MM.1S (cell line): ENCODE measurements at places on chromosomes 4 and X.
A peak's percentile ranks its signal among the peaks of the same experiment; 100 is the strongest.

DNA sequence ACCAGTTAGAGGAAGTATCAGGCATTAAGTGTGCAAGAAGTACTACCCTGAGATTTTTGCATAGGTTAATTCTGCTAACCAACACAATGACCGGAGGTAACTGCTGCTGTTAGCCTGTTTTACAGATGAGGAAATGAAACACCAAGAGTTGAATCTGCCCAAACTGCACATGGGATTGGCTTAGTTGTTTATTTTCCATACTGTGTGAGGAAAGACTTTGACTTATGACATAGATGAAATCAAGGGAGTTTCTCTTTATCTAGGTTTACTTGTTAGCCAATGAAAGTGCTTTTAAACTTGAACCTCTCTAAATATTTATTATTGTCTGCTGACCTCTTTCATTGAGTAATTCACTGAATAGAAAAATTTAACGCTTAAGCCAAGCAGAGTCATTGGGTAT, 10.3 kb downstream of the GUCY1B1 start:
- DNase-seq, result no peak

- no peak for DNase-seq
These were observed 18.7 kb upstream of the SPANXB1 start for GRCh38 chrX:140983730-140984129.

GRCh38 chr4:171978216-171978615, 165.0 kb downstream of the GALNTL6 start:
- DNase-seq, result no peak

DNA sequence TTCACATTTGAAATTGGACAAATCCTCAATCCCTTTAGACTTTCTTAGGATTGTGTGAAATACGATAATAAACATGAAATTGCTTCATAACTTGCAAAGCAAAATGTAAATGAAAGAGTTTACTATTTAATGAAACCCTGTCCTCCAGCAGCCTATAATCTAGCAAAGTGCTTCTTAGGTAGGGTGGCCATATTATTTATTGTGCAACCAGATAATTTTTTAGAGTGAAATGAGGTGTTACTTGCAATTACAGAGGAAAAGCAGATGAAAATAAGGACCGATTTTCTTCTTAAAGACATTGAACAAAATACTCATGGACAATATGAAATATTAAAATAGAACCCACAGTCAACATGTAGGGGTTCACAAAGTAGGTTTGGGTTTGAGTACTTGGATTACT, 116.2 kb upstream of the GALNT7 start:
- DNase-seq, result no peak

GRCh38 chrX:104621781-104622180, 55.8 kb downstream of the IL1RAPL2 start:
- no peak for DNase-seq

DNA sequence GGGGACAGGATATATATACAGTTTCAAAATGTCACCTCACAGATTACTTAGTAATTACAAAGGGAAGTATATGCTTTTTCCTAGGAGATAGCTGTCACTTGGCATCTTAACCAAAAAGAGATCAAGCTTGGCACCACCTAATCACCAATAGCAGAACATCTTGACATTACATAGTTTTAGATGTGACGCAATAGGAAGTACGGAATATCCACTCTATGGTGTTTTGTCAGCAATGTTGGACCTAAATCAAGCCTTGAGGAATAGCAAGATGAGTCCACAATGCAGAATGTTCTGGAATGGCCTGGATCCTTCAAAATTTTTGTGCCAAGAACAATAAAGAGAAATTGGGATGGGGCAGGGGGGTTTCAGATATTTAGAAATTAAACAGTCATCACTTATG, 1488.2 kb downstream of the FSTL5 start:
- DNase-seq, result no peak

DNA sequence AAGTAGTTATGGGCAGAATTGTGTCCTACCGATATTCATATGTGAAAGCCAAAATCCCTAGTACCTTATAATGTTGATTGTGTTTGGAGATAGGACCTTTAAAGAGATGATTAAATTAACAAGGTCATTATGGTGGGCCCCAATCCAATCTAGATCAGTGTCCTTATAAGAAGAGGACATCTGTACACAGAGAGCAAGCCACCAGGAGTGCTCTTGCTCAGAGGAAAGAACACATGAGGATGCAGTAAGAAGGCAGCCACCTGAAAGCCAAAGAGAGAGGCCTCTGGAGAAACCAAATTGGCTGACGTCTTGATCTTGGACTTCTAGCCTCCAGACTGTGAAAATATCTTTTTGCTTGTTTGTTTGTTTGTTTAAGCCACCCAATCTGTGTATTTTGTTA, 1290.8 kb upstream of the PABPC4L start:
- no peak for DNase-seq

- no peak for DNase-seq
These were observed 23.4 kb downstream of the STAP1 start for GRCh38 chr4:67581913-67582312.

GRCh38 chrX:86002076-86002896, 45.1 kb downstream of the CHM start:
- peak; percentile 73 for DNase-seq

DNA sequence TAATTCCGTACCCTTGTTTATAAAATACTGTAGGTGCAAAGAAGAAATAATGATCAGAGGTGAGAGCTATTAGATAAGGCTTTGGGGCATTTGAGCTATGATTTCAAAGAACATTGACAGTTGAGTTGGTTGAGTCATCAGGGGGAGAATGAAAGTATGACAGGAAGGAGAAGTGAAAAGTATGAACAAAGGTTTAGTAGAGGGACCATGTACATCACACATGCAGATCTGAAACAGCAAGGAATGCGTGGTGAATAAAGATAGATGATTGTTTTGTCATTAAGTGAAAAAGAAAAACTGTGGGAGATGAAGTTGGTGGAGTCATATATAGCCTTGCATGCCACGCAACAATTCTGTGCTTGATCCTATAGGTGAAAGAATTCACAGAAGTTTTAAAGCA, 163.1 kb downstream of the ARAP2 start:
- DNase-seq, result peak; percentile 33
